ENCODE measurements at places on chromosomes 13 and 19.

- DNase-seq = no peak
Measured at GRCh38 chr13:113540523-113540922, 44.0 kb upstream of the TFDP1 start.

DNA sequence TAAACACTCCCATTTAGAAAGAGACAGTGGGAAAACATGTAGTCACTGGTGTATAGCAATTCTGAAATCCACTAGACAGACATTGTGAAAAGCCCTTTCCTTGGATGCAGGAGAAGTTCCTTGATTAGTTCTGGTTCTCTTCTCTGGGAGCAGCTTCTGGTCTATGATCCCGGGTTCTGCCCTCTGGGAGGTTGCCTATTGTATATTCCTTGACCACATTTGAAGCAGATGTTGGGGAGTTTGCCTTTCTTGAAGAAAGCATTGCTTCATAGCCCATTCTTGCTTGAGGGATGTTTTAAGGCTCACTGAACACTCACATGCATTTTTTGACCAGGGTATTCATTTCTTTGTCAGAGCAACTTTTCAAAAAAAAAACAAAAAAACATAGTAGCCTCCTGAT lies 211.9 kb downstream of the NDFIP2 start:
- DNase-seq = no peak

- no peak for DNase-seq
Measured at GRCh38 chr19:16548956-16549355, 6.7 kb upstream of the CHERP start.

DNA sequence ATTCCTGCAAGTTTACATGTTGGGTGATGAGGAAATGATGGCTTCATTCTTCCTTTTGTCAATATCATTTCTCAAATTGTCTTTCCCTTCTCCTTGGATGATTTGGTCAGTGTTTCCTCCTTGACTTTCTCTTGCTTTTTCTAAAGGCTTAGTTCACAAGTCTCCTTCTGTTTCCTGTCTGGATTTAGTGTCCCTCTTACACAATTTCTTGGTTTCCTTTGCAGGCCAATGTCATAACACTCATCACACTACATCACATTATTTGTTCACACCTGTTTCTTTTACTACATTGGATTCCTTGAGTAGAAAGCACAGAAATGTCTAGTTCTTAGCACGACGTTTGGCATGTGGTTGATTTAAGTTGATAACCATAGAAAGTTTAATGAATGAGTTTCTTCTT lies 490.7 kb downstream of the TDRD3 start:
- DNase-seq = no peak

- DNase-seq = no peak
Measured at GRCh38 chr19:28927456-28927855, 285.5 kb downstream of the UQCRFS1 start.

GRCh38 chr13:50927701-50928100 lies 18.1 kb downstream of the RNASEH2B start:
- no peak for DNase-seq

DNA sequence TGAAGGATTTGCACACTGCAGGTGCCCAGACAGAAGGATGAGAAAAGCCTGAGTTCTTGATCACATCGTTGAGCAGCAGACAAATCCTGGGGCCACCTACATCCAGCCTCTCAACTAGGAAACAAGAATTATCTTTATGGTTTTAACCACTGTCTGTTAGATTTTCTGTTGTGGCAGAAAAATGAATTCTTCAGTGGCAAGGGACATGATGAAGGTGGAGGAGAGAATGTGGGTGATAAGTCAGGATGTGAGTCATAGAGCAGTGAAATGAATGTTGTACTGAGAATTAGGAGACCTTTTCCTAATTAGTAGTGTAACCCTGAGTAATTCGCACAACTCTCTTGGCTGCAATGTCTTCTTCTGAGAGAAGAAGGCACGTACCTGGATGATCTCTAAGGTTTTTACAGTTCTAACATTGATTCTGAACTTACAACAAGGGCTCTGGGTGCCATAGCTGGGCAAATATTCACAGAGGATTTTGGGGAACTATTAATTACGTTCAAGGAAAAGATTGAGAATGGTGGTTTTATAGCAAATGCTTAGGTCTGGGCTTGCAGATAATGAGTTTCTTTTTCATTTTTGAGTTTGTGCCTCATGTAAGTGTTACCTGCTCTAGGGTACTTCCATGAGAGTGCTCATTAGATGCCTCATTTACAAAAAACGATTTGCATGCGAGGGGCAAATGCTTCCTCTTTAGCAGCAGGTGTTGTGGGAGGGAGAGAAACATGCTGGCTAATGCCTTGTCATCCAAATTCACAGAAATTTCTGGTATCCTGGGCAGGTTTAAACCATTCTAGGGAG lies 111.0 kb upstream of the KL start:
- no peak for DNase-seq

DNA sequence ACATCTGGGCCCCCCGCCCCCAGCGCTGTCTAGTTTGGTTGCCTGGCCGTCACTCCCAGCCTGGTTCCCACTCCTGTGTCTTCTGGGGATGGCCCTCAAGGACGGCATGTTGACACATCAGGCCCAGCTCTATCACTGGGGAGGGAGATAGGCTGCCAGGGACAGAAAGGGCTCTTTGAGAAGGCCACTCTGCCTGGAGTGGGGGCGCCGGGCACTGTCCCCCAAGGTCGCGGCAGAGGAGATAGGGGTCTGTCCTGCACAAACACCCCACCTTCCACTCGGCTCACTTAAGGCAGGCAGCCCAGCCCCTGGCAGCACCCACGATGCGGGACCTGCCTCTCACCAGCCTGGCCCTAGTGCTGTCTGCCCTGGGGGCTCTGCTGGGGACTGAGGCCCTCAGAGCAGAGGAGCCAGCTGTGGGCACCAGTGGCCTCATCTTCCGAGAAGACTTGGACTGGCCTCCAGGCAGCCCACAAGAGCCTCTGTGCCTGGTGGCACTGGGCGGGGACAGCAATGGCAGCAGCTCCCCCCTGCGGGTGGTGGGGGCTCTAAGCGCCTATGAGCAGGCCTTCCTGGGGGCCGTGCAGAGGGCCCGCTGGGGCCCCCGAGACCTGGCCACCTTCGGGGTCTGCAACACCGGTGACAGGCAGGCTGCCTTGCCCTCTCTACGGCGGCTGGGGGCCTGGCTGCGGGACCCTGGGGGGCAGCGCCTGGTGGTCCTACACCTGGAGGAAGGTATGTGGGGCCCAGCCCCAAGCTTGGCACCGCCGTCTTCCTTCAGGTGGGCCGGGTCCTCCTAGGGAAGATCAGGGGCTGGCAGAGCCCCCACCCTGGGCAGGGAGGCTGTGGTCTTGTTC lies at the start of gene AMH:
Gene AMH (plus strand): TSS at position 314 of the 857 bp plus-strand sequence. CDS start 10 bp downstream, at position 324.
- DNase-seq = no peak

GRCh38 chr19:51194527-51195315 lies 30.2 kb upstream of the CD33 start:
- no peak for DNase-seq

DNA sequence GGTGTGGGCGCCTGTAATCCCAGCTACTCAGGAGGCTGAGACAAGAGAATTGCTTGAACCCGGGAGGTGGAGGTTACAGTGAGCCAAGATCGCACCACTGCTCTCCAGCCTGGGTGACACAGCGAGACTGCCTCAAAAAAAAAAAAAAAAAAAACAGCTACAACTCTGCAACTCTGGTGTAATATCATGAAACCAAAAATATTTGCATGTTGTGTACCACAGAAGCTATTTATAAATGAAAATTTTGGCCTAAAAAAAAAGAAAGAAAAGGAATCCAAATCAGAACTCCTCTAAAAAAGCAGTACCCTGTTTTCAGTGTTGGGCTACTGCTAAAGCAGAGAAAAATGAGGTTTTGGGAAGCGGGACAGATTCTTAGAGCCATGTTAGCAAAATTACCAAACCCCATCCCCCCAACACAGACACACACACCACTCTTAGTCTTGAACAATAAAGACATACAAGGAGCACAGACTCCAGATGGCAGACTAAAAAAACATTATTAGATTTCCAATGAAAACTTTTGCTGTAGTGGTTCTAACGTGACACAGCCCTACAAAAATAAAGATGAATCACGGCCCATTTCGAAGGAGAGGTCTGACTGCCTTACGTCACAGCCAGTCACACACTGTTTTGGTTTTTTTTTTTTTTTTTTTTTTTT lies 51.5 kb downstream of the INSR start:
- DNase-seq = no peak

- DNase-seq = no peak
Measured at GRCh38 chr13:50586414-50587083, 256.9 kb downstream of the DLEU7 start.

- DNase-seq = no peak
Measured at GRCh38 chr13:26759907-26760831, at the start of gene GPR12. TSS of gene GPR12 (minus strand) at chr13:26760786. CDS start at chr13:26759827, 959 bp downstream.

DNA sequence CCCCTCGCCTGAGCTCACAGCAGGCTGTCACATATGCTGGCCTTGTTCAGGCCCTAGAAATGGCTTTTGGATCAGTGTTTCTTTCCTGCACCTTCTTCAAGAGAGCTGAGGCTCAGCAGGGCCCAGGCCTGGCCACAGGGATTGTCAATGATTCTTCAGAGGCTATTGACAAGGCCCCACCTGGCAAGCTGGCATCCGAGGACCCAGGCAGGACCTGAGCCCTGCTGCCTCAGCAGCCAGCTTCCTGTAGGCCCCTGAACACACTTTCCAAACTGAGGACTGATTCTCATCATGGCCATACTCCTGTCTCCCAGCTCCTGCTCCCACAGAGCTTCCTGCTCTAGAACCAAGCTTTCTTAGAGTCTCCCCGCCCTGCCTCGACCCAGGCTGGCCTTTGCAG lies 136.8 kb downstream of the UQCRFS1 start:
- DNase-seq = no peak

DNA sequence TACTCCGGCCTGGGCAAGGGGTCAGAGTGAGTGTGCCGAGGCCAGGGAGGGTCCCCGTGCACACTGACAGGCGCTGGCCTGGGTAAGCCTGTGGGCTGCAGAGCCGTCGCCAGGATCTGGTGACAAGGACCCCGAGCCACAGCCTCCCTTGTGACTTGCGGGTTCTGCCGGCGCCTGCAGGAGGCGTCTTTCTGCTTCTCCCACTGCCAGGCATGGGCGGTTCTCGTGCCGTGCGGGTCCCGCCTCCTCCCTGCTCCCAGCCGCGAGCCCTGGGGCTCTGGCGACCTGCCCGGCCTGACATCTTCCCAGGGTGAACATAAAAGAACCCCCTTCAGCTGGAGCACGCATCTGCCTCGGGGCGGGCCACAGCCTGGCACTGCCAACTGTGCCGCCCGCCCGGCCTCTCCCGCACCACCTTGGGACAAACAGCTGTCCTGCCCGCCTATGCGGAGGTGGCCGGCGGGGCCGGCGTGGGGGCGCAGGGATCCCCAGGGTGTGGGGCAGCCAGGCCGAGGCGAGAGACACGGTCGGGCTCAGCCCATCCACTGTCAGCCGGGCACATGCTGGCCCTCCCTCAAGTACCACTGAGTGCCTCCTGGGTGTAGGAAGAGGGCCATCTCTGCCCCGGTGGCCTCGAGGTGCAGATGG lies 1.5 kb upstream of the HCN2 start:
- no peak for DNase-seq

GRCh38 chr13:46983881-46984280 lies 87.0 kb upstream of the HTR2A start:
- no peak for DNase-seq

DNA sequence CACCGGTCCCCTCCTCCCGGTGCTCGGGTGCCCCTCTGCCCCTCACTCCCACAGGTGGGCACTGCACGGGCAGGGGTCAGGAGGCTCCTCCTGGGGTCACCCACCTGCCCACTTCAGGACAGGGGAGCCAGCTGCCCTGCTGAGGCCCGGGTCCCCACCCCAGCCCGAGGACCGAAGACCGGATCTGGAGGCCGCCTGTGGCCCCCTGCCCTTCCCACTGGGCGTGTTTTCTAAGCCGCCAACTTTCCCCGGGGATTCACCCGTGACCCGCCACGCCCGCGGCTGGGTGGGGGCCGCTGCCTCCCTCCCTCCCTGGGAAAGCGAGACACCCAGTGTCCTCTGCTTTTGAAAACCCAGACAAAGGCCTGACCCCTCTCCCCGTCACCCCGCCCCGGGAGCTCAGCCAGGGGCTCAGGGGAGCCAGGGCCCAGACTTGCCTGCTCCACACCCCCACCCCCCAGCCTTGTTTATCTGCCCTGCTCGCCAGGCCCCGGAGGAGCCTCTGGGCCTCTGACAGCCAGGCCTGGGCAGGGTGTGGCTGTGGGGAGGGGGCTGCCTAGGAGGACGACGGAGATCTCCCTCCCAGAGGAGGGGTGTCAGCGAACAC lies 1.3 kb downstream of the PALM start:
- DNase-seq = no peak

GRCh38 chr13:98443329-98443728 lies 133.6 kb downstream of the STK24 start:
- DNase-seq = no peak

DNA sequence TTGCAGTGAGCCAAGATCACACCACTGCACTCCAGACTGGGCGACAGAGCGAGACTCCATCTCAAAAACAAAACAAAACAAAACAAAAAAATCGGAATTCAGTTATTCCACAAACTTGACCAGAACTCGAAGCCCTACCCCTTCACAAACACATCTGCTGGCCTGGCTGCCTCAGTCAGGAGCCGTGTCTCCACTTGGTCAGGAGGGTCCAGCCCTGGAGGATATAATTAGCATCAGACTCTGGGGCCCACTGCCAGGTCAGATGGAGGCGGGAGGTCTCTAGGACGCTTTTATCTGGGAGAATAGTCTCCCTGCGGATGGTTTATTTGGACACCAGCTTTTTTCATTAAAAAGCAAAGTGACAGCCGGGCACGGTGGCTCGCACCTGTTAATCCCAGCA lies 8.0 kb downstream of the ELL start:
- no peak for DNase-seq

GRCh38 chr19:33458807-33459206 lies 62.8 kb downstream of the PEPD start:
- DNase-seq = no peak

- DNase-seq = no peak
Measured at GRCh38 chr19:50449236-50449899, 16.7 kb downstream of the MYBPC2 start.

- DNase-seq = no peak
Measured at GRCh38 chr19:53463263-53463662, 4.3 kb upstream of the ZNF813 start.

DNA sequence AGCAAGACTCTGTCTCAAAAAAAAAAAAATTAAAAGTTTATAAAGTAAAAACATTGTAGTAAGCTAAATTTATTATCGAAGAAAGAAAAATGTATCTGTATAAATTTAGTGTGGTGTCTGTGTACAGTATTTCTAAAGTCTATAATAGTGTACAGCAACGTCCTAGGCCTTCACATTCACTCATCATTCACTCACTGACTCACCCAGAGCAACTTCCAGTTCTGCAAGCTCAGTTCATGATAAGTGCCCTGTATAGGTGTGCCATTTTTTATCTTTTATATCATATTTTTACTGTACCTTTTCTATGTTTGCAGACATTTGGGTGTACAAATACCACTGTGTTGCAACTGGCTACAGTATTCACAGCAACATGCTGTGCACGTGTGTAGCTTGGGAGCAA lies 118.1 kb downstream of the TNFRSF19 start:
- DNase-seq = no peak

GRCh38 chr13:76879883-76880270 lies 6.3 kb downstream of the KCTD12 start:
- DNase-seq = no peak

DNA sequence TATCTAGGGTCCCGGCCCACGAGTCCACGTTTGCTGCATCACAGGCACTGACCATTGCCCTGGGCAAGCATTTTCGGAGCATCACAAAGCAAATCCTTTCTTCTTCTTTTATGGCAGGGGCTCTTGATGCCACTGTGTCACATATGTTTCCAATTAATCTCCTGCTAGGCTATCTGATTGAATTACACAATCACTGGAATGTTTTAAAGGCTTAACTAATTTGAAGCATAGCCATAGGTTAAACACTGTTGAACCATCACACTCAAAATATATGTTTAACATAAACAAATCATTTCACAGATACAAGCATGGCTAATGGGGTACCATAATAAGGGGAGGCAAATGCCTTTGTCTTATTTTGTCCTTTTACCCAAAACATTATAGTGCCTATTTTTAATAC lies 338.3 kb downstream of the POU4F1 start:
- DNase-seq = no peak

All from stimulated activated CD8-positive, alpha-beta memory T cell treated with anti-CD3 and anti-CD28 coated beads, Interleukin-4, amount 100 ng/mL, for 4 hours (primary cell).